ENCODE measurements at places on chromosomes 1 and 21.

- no peak for DNase-seq
- peak overlapping the region; percentile 96 for H3K4me3 ChIP-seq
- peaks cover 16% of the 10 kb centered on the region for H3K36me3 ChIP-seq
- peak overlapping the region; percentile 83 for H3K27ac ChIP-seq
- H3K4me1 ChIP-seq = peaks cover 15% of the 10 kb centered on the region
Measured at GRCh38 chr1:17437580-17438317, 1.7 kb downstream of the RCC2 start.

DNA sequence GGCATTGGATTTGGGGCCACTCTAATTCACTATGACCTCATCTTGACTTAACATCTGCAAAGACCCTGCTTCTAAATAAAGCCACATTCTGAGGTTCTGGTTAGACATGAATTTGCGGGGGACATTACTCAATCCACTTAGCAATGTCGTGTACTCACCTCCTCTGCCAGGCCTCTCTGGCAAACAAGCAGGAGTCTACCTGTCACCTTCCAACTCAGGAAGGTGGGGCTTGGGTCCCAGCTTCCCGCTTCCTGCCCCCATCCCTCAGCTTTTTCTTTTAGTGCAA is 177.8 kb downstream of the PSMG1 start:
- H3K4me1 ChIP-seq = peaks cover 51% of the 10 kb centered on the region
- DNase-seq = no peak
- H3K4me3 ChIP-seq = no peak overlapping the region

DNA sequence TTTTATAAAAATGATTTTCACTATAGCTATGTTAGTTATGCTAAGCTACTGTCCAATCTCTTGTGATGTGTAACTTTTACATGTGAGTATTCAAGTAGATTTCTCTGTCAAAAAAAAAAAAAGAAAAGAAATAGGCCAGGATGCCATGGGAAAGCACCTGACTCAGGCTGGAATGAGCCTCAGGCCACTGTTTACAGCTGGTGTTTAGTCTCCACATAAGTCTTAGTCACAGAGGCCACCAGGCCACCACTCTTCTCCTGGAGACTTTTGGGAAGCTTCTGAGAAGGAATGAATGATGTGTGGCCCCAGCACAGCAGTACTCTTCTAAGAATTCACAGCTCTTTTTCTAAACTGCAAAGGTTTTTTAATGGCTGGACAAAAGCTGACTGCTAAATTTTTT is 48.9 kb downstream of the CHML start:
- no peak overlapping the region for H3K4me3 ChIP-seq
- no peaks in the 10 kb centered on the region for H3K4me1 ChIP-seq
- H3K36me3 ChIP-seq = no peaks in the 10 kb centered on the region
- H3K27ac ChIP-seq = no peak overlapping the region
- no peak for DNase-seq

DNA sequence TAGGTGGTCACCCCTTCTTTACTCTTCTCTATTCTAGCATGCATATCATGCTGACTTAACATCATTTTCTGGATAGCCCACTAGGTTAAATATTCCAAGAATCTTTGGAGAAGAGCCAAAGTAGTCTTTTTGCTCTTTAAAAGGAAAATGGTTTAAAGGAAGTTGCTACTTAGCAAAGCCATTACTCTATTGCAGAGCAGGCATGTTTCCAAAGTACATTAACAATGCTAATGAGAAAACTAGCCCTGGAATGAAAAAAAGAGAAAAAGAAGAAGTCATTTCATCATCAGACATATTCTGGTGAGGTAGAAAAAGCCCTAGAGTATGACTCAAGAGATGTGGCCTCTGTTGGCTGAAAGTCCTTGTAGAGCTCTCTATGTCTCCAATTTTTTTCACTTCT is 74.0 kb downstream of the NUF2 start:
- peak; percentile 4 for DNase-seq
- peaks cover 2% of the 10 kb centered on the region for H3K27me3 ChIP-seq
- H3K4me1 ChIP-seq = no peaks in the 10 kb centered on the region
- H3K27ac ChIP-seq = no peak overlapping the region
- H3K36me3 ChIP-seq = no peaks in the 10 kb centered on the region

- DNase-seq = no peak
- H3K36me3 ChIP-seq = no peaks in the 10 kb centered on the region
- H3K4me1 ChIP-seq = peaks cover 8% of the 10 kb centered on the region
- H3K27me3 ChIP-seq = no peaks in the 10 kb centered on the region
- no peak overlapping the region for H3K27ac ChIP-seq
Measured at GRCh38 chr1:84107955-84108354, 36.1 kb upstream of the PRKACB start.

GRCh38 chr1:94045465-94046056 is 75.4 kb downstream of the ABCA4 start:
- no peak overlapping the region for H3K4me3 ChIP-seq
- H3K27ac ChIP-seq = peak overlapping the region; percentile 89
- H3K4me1 ChIP-seq = peaks cover 65% of the 10 kb centered on the region
- H3K36me3 ChIP-seq = no peaks in the 10 kb centered on the region
- DNase-seq = peak; percentile 97

- no peak for DNase-seq
- no peaks in the 10 kb centered on the region for H3K27me3 ChIP-seq
- no peaks in the 10 kb centered on the region for H3K4me1 ChIP-seq
Measured at GRCh38 chr21:45747233-45747766, 103.8 kb downstream of the PCBP3 start.

GRCh38 chr21:35226968-35227744 is 178.1 kb upstream of the RUNX1 start:
- peaks cover 22% of the 10 kb centered on the region for H3K4me1 ChIP-seq
- no peaks in the 10 kb centered on the region for H3K36me3 ChIP-seq
- no peak overlapping the region for H3K4me3 ChIP-seq
- DNase-seq = no peak
- no peaks in the 10 kb centered on the region for H3K27me3 ChIP-seq

DNA sequence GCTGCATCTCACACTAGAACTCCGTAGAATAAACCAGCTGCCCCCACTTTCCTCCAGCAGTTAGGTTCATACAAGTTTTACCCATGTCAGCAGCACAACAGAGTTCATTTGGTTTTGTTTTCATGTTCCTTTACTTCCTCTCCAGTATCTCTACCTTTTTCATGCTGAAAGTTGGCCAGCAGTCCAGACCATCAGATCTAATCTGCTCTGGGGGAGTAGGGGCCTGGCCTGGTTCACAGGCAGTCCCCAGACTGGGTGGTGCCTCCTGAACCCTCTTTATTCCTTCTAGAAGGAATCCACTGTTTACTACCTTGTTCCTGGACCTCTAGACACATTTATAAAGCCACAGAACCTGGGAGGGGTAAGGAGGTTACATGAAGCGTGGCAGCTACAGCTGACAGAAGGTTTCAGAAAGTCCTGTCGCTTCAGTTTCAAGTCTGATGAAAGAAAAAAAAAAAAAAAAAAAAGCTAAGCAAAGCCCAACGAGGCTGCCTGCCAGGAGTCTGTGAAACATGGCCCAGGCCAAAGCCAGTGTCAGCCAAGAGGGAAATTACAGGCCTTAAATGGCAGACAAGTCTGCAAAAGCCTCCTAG is 184.6 kb upstream of the JUN start:
- DNase-seq = peak; percentile 75
- no peaks in the 10 kb centered on the region for H3K27me3 ChIP-seq
- no peak overlapping the region for H3K27ac ChIP-seq
- no peaks in the 10 kb centered on the region for H3K36me3 ChIP-seq

DNA sequence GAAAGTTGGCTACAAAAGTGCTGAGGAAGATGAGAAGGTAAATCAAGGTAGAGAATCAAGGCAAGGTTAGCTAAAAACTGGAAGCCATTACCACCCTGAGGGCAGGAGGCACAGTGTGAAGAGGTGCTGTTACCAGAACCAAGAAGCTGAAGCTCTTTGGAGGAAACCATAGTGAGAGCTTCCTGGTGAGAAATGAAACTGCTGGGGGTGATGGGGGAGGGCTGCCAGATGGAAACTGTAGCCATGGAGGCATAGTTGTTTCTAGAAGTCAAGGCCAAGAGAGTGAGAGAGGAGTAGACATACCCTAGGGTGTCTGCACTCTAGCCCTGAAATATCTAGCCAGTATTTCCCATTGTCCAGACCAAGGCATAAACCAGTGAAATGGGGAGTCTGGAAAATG is 28.7 kb downstream of the IFI44 start:
- DNase-seq = no peak
- no peaks in the 10 kb centered on the region for H3K36me3 ChIP-seq
- H3K27me3 ChIP-seq = no peaks in the 10 kb centered on the region
- no peak overlapping the region for H3K4me3 ChIP-seq
- no peaks in the 10 kb centered on the region for H3K4me1 ChIP-seq
- H3K27ac ChIP-seq = no peak overlapping the region

DNA sequence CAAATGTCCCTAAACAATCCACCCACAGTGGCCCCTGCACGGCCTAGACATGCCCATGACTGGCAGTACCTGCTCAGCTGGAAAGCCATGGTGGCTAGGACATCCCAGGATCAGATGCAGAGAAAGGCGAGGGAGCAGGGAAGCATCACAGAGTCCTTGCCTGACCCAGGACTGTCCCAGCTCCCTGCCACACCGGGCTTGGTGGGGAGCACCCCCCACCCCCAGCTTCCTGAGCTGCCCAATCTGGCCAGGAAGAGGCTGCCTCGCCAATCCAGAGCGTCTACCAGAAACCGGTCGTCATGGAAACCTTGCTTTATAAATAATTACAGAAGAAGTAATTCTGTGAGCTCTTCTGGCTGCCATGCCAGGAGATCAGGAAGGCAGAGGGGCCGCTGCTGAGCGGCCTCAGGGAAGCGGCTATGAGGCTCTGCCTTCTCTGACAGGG is 34.8 kb downstream of the ACOT7 start:
- DNase-seq = peak; percentile 78
- H3K27ac ChIP-seq = peak overlapping the region; percentile 60
- no peaks in the 10 kb centered on the region for H3K36me3 ChIP-seq
- H3K4me1 ChIP-seq = peaks cover 20% of the 10 kb centered on the region
- H3K27me3 ChIP-seq = no peaks in the 10 kb centered on the region

- H3K36me3 ChIP-seq = no peaks in the 10 kb centered on the region
- no peaks in the 10 kb centered on the region for H3K4me1 ChIP-seq
- H3K27ac ChIP-seq = no peak overlapping the region
- no peaks in the 10 kb centered on the region for H3K27me3 ChIP-seq
- no peak for DNase-seq
Measured at GRCh38 chr1:79304131-79304530, 297.6 kb upstream of the ADGRL4 start.

DNA sequence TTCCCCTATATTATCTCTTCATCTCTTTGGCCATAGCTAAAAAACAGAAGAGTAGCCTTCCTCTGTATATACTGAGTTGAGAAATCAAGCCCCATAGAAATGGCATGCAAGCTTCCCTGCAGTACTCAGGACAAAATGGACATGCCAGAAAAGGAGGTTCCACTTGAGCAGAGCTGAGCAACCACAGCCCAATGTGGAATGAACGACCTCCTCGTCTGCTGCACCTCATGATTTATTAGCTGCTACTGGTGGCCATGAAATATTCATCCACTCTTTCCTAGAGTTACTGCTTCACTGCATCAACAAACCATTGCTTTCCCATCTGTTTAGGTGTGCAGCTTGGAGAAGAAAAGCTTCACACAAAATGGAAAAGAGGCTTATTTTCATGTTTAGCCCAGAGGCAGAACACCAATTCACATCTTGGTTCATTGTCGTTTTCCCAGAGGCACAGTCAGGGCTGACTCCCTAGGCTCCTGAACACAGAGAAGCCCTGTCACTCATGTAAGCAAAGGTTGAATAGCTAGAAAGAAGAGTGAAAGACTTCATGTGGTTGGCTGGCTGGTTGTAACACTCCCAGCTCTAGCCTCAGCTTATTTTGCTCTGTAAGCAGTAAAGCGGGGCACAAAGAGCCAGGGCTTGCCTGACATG is 148.0 kb downstream of the TSEN15 start:
- no peak overlapping the region for H3K4me3 ChIP-seq
- no peak for DNase-seq
- no peaks in the 10 kb centered on the region for H3K36me3 ChIP-seq
- no peaks in the 10 kb centered on the region for H3K27me3 ChIP-seq
- H3K27ac ChIP-seq = no peak overlapping the region
- H3K4me1 ChIP-seq = no peaks in the 10 kb centered on the region

DNA sequence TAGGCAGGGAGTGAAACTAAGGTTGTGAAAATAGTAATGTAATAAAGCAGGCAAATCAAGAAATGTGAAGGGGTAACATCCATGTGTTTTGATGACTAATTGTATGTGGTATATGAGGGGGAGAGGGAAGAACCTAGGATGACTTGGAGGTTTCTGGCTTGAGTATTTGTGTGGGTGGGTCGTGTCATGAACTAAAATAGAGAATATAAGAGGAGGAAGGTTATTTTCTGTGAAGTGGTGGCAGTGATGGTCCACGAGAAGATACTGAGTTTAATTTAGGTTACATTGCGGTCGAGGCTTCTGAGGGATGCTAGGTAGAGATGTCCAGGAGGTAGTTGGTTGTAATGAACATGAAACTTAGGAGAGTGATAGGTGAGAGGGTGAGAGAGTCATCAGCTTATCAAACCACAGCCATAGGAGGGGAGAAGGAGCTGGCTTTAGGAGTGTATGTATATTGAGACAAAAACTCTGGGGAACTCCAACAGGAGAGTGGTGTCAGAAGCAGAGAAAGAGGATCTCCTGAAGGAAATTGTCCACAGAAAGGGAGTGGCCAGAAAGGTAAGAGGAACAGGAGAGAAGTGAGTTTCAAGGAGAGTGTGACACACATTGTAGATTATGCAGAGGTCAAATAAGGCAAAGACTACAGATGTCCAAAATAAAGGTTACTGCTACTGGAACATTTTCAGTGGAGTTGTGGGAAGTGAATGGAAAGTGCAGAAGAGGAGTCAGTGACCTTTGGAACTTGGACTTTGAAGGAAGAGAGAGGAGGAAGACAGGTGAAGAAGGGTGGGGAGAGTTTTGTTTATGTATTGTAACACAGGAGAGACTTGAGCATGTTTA is 89.0 kb upstream of the MACF1 start:
- no peak overlapping the region for H3K4me3 ChIP-seq
- peaks cover 54% of the 10 kb centered on the region for H3K4me1 ChIP-seq
- no peaks in the 10 kb centered on the region for H3K27me3 ChIP-seq
- DNase-seq = no peak
- H3K27ac ChIP-seq = no peak overlapping the region
- no peaks in the 10 kb centered on the region for H3K36me3 ChIP-seq

GRCh38 chr21:34570313-34570712 is 44.6 kb downstream of the RCAN1 start:
- no peak overlapping the region for H3K27ac ChIP-seq
- H3K27me3 ChIP-seq = no peaks in the 10 kb centered on the region
- peaks cover 4% of the 10 kb centered on the region for H3K4me1 ChIP-seq
- no peak overlapping the region for H3K4me3 ChIP-seq
- no peak for DNase-seq

DNA sequence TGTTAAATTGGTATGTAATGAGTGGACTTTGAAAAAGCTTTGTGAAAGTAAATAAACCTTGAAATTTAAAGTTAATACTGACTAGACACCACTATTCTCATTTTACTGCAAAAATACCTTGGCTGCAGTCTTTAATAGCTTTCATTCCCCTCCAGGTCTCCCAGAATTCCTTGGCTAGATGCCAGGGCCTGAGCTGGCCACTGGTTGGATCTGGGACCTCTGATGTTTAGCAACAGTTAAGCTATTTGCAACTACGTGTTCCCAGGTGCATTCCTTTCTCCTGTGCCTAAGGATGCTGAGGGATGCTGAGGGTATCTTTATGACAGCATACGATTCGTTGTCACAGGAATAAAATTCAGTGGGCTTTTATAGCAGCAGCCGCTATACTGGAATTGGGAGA is 938.7 kb downstream of the TTLL7 start:
- H3K36me3 ChIP-seq = no peaks in the 10 kb centered on the region
- no peaks in the 10 kb centered on the region for H3K27me3 ChIP-seq
- H3K4me3 ChIP-seq = no peak overlapping the region

GRCh38 chr1:157963713-157964112 is 29.7 kb upstream of the KIRREL1 start:
- H3K36me3 ChIP-seq = no peaks in the 10 kb centered on the region
- no peak overlapping the region for H3K27ac ChIP-seq
- peaks cover 18% of the 10 kb centered on the region for H3K27me3 ChIP-seq

- H3K4me1 ChIP-seq = peaks cover 19% of the 10 kb centered on the region
- H3K27ac ChIP-seq = no peak overlapping the region
- H3K4me3 ChIP-seq = peak overlapping the region; percentile 78
- DNase-seq = no peak
- H3K36me3 ChIP-seq = no peaks in the 10 kb centered on the region
Measured at GRCh38 chr1:40690771-40691537, 550 bp upstream of the NFYC start.

Measured in endothelial cell of umbilical vein (primary cell).